Foreskin melanocyte (primary cell): ENCODE measurements at places on chromosomes 6 and 20.

DNA sequence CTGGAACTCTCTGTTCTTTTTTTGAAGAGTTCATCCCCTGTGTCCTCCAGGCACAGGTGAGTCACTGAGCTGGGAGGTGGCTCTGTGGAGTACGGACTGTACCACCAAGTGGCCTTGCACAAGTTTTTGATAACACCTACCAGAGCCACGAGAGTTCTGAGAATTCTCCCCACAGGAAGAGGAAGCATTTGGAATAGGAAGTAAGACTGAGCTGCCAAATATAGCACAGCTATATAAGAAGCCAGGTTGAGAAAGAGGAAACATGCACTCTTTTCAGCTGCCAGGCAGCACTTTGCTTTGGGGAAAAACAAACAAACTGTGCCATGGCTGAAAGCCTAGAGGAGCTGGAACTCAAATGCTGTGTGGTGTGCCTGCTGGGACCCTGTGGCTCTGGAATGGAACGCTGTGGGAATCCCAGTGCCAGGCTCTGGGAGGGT is 70.8 kb upstream of the RIPOR2 start:
- DNase-seq, result no peak

GRCh38 chr6:6565069-6565468 is 23.5 kb upstream of the LY86 start:
- no peak for DNase-seq

GRCh38 chr20:51661609-51662178 is 106.5 kb downstream of the ATP9A start:
- no peak for DNase-seq

DNA sequence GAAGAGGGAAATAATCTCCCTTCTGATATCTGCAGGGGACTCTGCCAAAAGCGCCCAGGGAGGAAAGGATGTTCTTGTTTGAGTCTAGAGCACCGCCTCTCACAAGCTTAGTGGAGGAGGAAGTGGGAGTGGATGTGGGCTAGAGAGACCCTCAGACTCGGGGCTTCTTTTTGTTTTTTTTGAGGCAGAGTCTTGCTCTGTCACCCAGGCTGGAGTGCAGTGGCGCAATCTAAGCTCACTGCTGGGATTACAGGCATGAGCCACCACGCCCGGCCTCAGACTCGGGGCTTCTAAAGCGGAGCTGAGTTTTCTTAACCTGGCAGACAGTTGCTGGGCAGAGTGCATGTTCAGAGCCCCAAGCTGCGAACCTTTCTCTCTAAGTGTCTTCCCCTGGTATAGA is 310.8 kb downstream of the BMP7 start:
- DNase-seq, result no peak

DNA sequence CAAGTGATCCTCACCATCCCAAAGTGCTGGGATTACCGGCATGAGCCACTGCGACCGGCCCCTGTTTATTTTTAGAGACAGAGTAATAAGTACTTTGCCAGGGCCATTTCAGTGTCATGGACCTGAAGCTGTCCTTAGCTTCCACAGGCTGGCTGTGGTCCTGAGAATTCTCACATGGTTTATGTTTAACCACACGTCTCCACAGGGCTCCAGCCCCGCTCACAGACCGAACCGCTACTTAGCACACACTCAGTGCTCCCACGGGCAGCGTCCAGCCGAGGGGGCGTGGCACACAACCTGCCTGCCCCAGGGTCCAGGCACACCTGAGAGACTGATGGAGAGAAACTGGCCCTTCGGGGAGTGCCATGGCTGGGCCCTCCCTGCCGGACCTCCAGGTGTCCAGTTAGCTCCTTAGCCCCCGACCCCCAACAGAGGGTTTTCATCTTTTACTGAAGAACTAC is 11.7 kb downstream of the ACSS1 start:
- DNase-seq, result no peak

GRCh38 chr6:53048431-53049195 is 16.6 kb upstream of the FBXO9 start:
- DNase-seq, result peak; percentile 97

DNA sequence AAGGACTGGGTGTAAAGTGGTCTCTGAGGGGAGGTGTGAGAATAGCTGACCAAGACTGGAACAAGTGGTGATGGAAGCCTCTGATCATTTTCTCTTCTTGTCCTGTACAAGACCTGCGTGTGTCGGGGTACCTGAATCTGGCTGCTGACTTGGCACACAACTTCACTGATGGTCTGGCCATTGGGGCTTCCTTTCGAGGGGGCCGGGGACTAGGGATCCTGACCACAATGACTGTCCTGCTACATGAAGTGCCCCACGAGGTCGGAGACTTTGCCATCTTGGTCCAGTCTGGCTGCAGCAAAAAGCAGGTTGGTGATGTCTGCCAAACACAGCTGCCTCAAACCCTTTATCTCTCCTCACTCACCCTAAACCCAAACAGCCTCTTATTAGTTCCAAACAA is 1.7 kb upstream of the HSD17B8 start:
- DNase-seq, result no peak

DNA sequence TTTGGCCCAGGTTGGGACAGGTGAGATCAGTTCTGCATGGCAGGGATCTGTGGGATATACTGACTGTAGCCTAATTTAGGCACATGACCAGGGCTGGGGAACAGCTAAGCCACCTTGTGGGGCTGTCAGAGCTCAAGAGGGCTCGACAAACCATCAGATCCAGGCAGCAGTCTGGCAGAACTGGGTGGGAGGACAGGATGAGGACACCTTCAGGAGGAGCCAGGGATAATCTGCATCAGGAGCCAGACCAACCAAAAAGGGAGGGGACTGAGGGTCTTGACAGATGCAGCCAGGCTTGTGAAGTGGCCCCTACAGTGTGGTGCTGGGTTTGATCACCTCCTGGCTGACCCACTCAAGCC is 123.4 kb downstream of the MAFB start:
- no peak for DNase-seq
